ENCODE measurements at places on chromosomes 6 and 20.

DNA sequence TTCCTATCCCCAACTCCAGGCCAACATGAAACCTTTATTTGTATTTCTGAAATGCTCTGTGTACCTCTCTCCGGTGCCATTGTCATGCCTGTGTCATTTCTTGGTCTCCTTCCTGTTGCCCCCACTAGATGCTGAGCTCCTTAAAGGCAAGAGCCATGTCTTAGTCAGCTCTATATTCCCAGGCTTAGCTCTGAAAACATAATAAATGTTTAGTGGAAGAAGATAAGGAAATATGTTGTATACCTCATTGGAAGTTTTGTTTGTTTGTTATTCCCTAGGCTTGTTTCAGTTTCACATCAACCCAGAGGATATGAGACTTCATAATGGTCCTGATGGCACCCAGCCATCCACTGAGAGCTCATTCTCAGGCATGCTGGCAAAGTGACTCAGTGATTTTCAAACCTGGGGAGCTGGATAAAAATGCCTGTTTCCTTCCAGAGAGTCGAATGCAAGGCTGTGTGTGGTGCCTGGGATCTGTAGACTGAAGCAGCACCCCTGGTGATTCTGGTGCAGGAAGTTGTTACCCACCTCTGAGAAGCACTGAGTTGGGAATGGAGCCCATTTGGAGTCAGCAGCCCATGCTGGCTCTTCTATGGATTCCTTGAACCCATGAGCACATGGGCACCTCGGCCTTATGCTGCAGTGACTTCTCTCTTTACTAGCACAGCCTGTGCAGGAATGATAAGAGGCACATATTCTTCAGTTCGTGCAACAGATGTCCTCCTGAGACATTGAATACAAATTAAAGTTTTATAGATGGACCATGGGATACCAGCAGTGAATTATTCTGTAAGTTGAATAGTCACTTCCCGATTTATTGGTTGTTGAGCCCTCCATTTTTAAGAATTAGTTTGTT lies 205.2 kb downstream of the FARS2 start:
- DNase-seq: peak; percentile 70

GRCh38 chr20:13422637-13423036 lies 201.6 kb downstream of the ISM1 start:
- no peak for DNase-seq

GRCh38 chr6:16644540-16645250 lies 116.6 kb downstream of the ATXN1 start:
- no peak for DNase-seq

GRCh38 chr6:13397359-13398068 lies 69.2 kb upstream of the TBC1D7 start:
- DNase-seq: no peak

- no peak for DNase-seq
These were observed 341.2 kb downstream of the SAMD5 start for GRCh38 chr6:147849401-147850330.

DNA sequence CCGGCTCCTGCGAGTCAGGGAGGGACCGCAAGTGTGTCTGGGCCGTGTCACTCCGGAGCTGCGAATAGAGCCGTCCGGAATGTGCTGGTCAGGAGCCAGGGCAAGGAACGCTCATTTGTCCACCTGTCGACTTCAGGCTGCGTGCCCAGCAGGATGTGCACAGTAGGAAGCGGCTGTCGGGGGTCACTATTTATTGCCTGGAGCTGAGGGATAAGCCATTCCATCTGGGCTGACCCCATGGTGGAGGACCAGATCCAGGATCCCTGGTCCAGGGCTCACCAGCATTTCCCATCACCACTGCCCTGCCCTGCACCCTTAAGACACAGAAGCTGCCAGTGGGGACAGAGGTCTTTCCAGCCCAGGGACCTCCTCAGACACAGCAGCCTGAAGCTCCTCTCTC lies 14.7 kb downstream of the NTSR1 start:
- DNase-seq: no peak

GRCh38 chr20:16589623-16590022 lies 16.4 kb upstream of the KIF16B start:
- DNase-seq: no peak

DNA sequence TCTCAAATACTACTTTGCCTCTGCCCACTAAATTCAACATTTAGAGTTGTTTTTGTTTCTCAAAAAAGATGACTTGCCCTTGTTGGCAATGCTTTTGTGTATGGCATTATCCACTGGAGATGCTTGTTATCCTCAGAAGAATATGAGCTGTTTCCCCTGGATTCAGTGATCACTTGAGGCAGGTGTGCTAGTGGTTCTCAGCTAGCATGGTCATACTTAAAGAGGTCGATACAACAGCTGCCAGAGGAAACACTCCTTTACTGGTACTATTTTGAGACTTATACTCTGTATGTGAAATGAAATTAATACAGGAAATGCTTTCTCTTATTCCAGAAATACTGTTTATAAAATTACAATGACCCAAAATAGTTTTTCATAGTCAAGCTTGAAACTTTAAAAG lies 122.5 kb downstream of the HIVEP1 start:
- DNase-seq: no peak

GRCh38 chr6:156193381-156193780 lies 583.8 kb upstream of the ARID1B start:
- DNase-seq: no peak

- DNase-seq: no peak
These were observed 192.4 kb downstream of the SLC24A3 start for GRCh38 chr20:19404826-19405225.

- no peak for DNase-seq
These were observed 1.2 kb downstream of the FAM8A1 start for GRCh38 chr6:17601386-17601703.

GRCh38 chr20:49578436-49578835 lies 10.5 kb upstream of the PTGIS start:
- DNase-seq: no peak

GRCh38 chr6:99184696-99185095 lies 164.8 kb downstream of the FAXC start:
- no peak for DNase-seq

DNA sequence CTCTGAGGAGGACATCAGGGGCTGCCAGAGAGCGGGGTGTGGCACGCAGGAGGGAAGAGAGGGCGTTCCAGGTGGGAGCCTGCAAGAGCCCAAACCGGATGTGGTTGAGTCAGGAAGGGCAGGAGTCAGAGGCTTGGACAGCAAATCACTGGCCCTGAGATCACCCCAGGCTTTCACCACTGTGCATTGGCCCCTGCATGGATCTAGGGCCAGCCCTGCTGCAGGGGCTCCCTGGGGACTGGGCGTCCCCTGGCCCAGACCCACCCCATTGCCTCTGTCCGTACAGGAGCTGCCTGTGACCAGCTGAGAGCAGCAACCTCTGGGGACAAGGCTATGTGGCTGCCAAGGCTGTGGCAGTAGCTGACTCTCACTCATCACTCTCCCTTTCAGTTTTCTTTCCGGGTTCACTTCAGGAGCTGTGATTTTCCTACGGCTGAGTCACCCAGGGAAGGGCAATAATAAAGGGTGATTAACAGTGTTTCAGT lies 33.9 kb downstream of the KCNK17 start:
- peak; percentile 11 for DNase-seq

All from brain microvascular endothelial cell (primary cell).